ENCODE measurements at places on chromosomes 11 and 22.
A peak's percentile ranks its signal among the peaks of the same experiment; 100 is the strongest.

DNA sequence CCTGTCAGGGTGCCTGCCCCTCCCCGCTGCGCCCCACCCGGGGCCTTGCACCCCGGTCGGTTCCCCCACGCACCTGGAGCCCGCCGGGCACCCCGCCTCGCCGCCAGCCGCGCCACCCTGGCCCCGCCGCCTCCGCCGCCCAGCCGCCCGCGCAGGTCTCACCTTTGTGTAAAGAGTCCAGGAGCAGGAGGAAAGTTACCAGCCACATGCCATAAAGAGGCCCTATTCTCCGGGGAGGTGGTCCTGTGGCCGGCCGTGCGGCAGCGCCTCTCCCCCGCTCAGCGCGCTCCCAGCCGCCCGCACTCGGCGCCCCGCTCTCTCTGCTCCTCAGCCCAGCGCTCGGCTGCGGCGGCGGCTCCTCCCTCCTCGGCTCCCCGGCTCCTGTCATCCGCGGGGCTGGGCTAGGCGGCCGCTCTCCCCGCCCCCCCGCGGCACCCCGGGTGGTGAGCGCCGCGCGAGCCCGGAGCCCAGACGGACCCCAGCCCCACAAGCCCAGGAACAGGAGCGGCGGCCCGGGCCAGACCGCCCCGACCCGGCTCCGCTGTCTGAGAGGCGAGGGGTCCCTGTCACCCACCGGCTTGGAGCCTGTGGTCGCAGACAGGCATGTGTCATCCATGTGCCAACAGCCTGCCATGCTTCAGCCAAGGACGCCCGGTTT is at the start of gene DSCAML1:
Gene DSCAML1 (minus strand): TSS at position 345 of the 658 bp plus-strand sequence. CDS start 137 bp downstream, at position 208.
- no peak for DNase-seq

- peak; percentile 83 for DNase-seq
These were observed 3.0 kb upstream of the ANKK1 start for GRCh38 chr11:113384551-113384950.

DNA sequence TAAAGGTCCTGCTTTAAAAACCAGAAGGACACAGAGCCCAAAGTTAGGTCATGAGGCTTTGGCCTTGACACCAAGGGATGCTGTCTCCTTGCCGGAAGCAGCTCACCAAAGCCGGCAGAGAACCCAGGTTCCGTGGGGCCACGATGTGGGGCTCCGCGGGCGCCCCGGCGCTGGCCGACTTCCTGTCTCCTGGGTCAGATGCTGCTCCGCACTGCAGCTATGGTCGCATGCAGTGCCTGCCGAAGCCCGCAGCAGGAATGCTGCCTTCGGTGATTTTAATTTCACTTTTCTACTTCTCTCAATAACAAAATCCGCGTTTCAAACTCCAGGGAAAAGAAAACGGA is 454 bp upstream of the OTUB1 start:
- peak; percentile 55 for DNase-seq

- DNase-seq = peak; percentile 77
These were observed 29.1 kb upstream of the TXNRD2 start for GRCh38 chr22:19970479-19971275.

DNA sequence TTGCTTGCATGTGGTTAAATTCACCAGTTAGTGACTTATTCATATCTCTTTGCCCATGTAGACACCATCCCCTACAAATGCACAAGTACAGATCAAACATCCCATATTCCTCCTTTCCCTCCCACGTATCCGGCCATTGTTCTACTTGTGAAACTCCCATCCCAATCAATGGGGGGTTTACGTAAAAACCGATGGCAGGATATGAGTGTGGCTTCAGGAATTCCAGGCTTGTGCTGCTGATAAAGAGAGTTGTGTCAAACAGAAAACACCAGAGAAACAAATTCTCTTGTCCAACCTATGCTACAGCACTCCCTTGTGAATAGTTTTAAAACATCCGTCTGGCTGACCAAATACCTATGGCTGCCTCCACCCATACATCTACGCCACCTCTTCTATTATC is 15.5 kb downstream of the FLI1 start:
- peak; percentile 52 for DNase-seq

DNA sequence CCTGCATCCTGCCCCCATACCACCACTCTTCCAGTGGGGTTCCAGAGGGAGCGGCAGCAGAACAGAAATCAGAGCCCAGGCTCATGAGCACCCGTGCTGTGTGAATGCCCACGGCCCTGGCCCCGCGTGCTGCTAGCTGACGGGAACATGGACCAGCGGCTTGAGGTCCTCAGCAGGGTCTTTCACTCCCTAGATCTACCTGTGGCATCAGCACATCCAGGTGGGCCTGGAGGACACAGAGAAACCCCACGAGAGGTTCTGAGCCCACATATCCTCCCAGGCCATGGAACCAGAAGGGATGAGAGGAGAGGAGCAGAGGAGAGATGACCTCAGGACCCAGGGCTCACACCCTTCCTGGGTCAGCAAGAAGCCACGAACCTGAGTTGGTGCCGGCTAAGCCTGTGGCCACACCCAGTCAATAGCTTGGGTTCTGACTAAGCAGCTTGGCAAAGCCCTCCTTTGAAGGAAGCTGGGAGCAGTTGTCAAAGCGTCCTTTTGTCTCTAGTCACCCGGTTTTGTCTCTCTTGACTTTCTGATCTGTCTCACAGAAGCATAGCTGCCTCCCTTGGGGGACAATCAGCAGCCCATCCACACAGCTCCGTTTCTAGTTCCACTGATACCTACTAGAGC is 89.3 kb upstream of the LMO1 start:
- no peak for DNase-seq

DNA sequence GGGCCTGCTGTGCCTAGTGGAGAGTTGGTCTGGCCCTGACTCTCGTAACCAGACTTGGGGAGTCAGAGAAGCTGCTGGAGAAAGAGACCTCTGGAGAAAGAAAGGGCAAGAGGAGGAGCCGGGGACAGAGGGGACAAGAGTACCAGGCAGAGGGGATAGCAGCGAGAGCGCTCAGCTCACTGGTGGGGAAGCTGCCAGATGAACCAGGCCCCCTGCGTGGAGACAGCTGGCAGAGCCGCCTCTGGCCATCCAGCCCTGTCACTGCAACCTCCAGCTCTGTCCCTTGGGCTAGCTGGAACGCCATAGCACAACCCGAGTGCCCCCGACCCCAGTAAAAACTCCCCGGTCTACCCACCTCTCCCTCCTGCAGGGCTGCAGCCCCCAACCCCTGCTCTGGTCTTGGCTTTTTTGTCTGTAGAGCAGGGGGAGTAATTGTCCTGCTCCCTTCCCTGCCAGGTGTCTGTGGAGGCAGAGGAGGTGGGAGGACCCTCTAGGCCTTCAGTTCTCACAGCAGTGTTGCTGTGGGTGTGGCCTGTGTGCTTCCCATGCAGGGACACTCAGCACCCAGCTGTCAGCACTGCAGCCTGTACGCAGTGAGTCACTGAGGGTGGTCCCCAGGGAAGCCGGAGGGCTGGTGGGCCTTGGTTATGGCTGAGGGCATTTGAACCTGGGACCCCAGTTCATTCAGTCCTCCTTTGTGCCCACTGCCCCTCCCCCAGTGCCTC is 4.8 kb upstream of the SUN2 start:
- DNase-seq = no peak

GRCh38 chr11:69695581-69695980 is 8.2 kb downstream of the FGF19 start:
- DNase-seq = no peak

- DNase-seq = no peak
These were observed 4.0 kb downstream of the VWCE start for GRCh38 chr11:61290905-61291690.

- no peak for DNase-seq
These were observed 147.4 kb upstream of the ZC3H12C start for GRCh38 chr11:109945626-109946321.

DNA sequence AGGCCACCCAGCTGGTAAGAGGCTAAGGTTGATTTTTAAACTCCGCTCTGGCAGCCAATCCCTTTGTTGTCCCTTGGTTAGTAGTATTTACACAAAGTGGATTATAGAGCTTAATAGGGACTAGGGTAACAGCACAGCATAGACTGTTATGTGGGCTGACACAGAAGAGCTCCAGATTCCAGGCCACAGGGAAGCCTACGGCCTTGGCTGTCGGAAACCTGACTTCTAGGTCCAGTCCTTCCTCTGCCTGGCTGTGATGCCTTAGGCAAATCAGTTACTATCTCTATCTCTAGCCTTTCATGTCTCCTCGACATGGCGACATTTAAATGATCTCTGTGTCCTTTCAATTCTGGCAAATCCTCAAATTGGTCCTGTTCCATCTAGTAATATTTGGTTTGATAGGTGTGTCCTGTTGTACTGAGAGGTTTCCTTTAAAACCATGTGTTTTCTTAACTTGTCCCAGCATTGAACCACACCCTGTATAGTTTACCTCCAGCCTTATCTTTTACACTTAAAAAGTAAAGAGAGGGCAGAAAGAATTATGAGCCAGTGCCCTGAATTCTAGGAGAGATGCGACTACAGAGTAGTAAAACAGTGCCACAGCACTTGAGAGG is 4.2 kb downstream of the MMP1 start:
- no peak for DNase-seq

Data from adipocyte (in vitro differentiated cells).